Psoas muscle (tissue), 8 donors: ENCODE measurements at places on chromosomes 2 and 18. TPM values are rescaled to one million over a fixed set of nuclear protein-coding genes. Genes with fewer than 3 reads are reported as not detected.

DNA sequence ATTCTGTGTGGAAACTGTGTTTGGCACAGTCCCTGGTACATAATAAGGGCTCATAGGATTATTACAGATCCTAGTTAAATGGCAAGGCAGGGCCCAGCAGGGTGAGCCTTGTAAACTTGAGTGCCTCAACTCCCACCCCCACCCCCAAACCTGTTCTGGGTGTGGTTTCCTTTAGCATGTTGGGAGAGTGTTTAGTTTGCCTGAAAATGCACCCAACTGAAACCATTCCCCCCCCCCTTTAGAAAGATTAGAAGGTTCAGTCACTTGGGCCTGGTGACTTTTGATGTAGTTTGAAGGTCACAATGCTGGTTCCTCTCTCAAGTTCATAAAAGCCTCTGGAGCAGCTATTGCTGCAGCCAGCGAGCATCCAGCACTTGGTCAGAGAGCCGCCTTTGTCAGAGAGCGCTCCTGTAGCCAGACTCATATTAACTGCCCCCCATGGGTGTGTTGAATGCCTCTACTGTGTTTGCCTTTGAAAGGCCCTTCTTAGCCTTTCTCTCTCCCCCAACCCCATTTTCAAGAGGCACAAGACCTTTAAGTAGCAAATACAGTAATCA is 113.7 kb downstream of the SPTBN1 start:
- no peak for DNase-seq
- H3K4me1 ChIP-seq, result peaks cover 51% of the 10 kb centered on the region
- H3K36me3 ChIP-seq, result no peaks in the 10 kb centered on the region

DNA sequence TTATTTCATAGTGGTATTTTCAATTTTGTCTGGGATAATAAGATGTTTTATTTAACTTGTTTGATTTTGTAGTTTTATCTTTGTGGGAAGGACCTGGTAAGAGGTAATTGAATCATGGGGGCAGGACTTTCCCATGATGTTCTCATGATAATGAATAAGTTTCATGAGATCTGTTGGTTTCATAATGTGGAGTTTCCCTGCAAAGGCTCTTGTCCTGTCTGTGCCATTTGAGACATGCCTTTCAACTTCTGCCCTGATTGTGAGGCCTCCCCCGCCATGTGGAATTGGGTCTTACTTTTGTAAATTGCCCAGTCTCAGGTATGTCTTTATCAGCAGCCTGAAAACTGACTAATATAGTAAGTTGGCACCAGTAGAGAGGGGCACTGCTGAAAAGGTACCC is 77.8 kb upstream of the ARHGAP15 start:
- no peaks in the 10 kb centered on the region for H3K4me1 ChIP-seq
- no peak overlapping the region for H3K27ac ChIP-seq
- no peak overlapping the region for H3K4me3 ChIP-seq
- no peaks in the 10 kb centered on the region for H3K27me3 ChIP-seq

GRCh38 chr2:72425996-72426395 is 278.3 kb upstream of the CYP26B1 start:
- H3K27ac ChIP-seq, result no peak overlapping the region
- H3K27me3 ChIP-seq, result no peaks in the 10 kb centered on the region
- H3K36me3 ChIP-seq, result no peaks in the 10 kb centered on the region
- DNase-seq, result no peak
- H3K4me1 ChIP-seq, result no peaks in the 10 kb centered on the region

DNA sequence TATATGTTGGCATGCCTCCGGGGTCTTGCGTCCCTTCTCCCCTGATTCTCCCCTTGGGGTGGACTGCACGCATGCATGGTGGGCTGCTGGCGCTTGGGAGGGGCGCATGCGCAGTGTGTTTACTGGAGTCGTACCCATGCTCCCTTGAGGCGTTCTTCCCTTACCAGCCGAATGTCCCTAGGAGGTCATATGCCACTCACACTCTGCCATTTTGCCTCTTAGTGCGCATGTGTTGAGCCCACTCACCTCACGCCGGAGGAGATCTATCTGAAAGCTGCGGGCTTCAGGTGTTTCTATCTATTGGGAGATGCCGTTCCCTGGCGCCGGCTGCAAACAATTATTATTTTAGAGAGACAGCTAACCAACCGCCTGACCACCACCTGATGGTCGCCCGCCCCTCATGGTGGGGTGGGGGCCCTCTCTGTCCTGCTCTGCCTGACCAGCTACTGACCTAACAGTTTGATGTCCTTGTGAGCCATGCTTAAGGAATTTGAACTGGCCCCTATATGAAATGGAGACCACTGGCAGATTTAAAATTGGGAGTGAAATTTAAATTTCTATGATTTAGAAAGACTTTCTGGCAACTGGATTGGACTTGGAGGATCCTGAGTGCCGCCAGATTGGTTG is 179.6 kb downstream of the RNF144A start:
- no peak overlapping the region for H3K27ac ChIP-seq
- DNase-seq, result no peak
- H3K36me3 ChIP-seq, result no peaks in the 10 kb centered on the region
- H3K27me3 ChIP-seq, result no peaks in the 10 kb centered on the region
- no peak overlapping the region for H3K4me3 ChIP-seq

DNA sequence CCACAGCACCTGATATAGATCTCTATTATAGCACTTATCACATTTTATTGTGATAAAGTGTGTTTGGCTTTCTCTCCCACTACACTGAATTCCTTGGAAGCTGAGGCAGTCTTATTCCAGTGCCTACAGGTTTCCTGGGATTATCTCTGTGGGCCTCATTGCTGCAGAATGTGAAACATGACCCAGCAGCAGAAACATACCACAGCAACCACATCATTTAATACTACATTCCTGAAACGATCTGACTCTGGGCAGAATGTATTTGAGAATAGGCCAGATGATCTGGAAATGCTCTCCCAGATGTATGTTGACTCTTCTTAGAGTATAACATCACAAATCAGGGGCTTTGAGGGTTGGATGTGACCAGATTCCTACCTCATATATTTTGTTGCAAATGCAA is 323.5 kb upstream of the TANK start:
- no peaks in the 10 kb centered on the region for H3K36me3 ChIP-seq
- H3K27me3 ChIP-seq, result no peaks in the 10 kb centered on the region
- no peak overlapping the region for H3K4me3 ChIP-seq
- no peaks in the 10 kb centered on the region for H3K4me1 ChIP-seq
- H3K27ac ChIP-seq, result no peak overlapping the region

- peaks cover 2% of the 10 kb centered on the region for H3K36me3 ChIP-seq
- H3K4me3 ChIP-seq, result no peak overlapping the region
- no peaks in the 10 kb centered on the region for H3K27me3 ChIP-seq
- no peak overlapping the region for H3K27ac ChIP-seq
Observed at GRCh38 chr18:36762074-36762473, 66.7 kb downstream of the TPGS2 start.

DNA sequence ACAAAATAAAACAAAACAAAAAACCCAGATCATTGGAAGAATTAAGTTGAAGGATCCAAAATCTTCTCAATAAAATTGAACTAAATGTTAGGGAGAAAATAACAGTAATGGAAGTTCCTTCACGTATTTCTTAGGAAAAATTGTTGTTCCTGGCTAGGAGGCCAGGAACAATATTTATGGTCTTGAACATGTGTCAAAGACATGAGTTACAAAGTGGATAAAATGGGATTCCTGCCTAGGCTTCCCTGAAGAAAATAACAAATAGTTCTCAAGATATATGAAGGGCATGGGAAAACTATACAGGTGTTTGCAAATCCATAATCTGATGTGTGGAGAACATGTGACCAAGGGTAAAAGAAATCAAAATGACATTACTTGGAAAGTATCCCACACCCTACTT is 67.6 kb upstream of the ITGB6 start:
- peaks cover 22% of the 10 kb centered on the region for H3K4me1 ChIP-seq
- H3K27me3 ChIP-seq, result no peaks in the 10 kb centered on the region
- H3K27ac ChIP-seq, result peak overlapping the region; percentile 93
- H3K4me3 ChIP-seq, result no peak overlapping the region
- H3K36me3 ChIP-seq, result no peaks in the 10 kb centered on the region

DNA sequence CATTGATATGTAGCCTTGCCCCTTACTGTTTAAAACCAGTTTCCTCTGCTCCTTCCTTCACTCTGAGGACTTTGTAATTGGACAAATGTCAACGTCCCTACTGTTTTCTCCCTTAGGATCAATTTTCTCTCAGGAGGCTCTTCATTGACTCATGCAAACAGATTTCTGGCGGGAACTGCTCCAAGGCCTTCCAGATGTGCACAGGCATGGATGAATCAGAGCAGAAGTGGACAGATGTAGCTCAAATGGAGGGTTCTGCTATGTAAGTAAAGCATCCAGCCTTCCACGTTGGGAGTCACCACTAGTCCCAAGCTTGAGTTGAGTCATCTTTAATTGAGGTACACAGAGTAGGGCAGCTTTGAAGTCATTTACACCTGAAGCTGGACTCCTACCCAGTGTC is 34.1 kb upstream of the ZDBF2 start:
- DNase-seq, result no peak
- no peak overlapping the region for H3K27ac ChIP-seq
- no peaks in the 10 kb centered on the region for H3K36me3 ChIP-seq
- H3K4me1 ChIP-seq, result no peaks in the 10 kb centered on the region

GRCh38 chr2:70984576-70985282 is 6.3 kb downstream of the ANKRD53 start:
- no peaks in the 10 kb centered on the region for H3K27me3 ChIP-seq
- H3K4me1 ChIP-seq, result no peaks in the 10 kb centered on the region
- no peak overlapping the region for H3K4me3 ChIP-seq
- peaks cover 43% of the 10 kb centered on the region for H3K36me3 ChIP-seq

DNA sequence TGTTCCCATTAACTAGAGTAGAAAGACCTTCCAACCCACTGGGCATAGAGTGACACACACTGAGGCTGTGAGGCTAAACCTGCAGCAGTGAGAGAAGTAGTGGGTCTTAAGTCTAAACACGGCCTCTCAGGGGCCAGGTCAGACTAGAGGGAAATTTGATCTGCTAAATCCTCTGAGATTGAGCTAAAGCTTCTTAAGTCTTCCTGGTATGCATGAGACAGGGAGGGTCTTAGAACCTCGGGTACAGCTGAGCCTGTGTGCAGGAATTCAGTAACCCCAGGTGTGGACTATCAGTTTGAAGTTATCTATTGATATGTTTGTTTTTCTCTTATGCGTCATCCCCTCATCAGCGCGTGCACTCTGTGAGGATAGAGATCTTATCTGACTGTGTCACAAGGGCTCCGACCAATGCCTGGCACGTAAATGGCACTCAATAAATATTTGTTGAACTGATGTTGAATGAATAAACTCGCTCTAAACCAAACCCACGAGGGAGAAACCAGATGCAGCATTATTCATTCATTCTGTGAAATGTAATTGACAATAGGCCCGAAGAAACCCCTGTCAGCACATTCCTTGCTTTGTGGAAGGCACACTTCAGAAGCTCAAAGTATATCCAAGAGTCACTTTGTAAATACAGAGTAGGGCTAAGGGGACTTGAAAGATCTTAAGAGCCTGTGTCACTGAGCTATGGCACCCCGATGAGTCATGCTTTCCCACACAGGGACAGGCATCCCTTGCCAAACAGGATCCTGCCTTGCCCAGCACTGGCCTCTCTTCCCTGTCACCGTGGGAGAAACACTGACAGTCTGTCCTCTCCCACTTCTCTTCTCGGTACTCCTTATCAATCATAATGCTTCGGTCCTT is 21.7 kb upstream of the RAB10 start:
- H3K4me1 ChIP-seq, result peaks cover 35% of the 10 kb centered on the region
- no peaks in the 10 kb centered on the region for H3K36me3 ChIP-seq
- no peak overlapping the region for H3K4me3 ChIP-seq
- DNase-seq, result peak; percentile 72
- peak overlapping the region; percentile 78 for H3K27ac ChIP-seq

DNA sequence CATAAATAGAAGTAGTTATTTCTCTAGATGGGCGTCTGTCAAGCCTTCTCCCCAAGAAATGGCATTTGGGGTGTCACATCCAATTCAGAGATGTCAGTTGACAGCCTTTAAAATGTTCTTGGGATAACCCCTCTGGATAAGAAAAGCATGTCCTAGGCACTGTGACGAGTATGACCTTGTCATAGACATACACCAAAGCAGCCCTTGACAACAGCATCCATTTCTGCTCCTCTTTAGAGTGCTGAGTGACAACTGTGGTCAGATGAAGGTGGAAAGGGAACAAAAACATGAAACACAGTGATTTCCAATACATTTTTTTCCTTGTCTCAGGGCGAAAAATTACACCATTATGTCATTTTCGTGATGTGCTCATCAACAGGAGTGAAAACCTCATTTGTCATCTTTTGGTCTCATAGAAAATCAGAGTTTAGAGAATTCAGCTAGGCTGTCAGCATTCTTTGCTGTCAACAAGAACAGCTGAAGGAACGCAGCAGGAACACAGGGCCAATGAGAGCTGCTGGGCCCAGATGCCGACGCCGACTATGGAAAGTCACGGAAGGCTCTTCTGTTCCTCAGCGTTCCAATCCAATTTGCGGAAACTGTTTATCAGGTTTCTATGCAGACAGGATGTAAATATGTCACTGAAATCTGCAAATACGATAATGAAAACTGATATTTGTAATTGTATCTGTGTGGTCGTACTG is 193.2 kb downstream of the ICOS start:
- no peak for DNase-seq
- H3K27me3 ChIP-seq, result peaks cover under 1% of the 10 kb centered on the region
- H3K36me3 ChIP-seq, result no peaks in the 10 kb centered on the region
- no peaks in the 10 kb centered on the region for H3K4me1 ChIP-seq
- H3K4me3 ChIP-seq, result no peak overlapping the region

GRCh38 chr2:124668161-124668560 is 643.1 kb downstream of the CNTNAP5 start:
- H3K36me3 ChIP-seq, result no peaks in the 10 kb centered on the region
- H3K27ac ChIP-seq, result no peak overlapping the region
- H3K4me1 ChIP-seq, result no peaks in the 10 kb centered on the region
- no peak overlapping the region for H3K4me3 ChIP-seq
- no peak for DNase-seq
- H3K27me3 ChIP-seq, result no peaks in the 10 kb centered on the region

GRCh38 chr2:218295029-218295428 is 2.7 kb upstream of the TMBIM1 start:
- H3K4me3 ChIP-seq, result no peak overlapping the region
- peaks cover 15% of the 10 kb centered on the region for H3K4me1 ChIP-seq
- H3K27ac ChIP-seq, result no peak overlapping the region
- H3K27me3 ChIP-seq, result no peaks in the 10 kb centered on the region
- H3K36me3 ChIP-seq, result no peaks in the 10 kb centered on the region

DNA sequence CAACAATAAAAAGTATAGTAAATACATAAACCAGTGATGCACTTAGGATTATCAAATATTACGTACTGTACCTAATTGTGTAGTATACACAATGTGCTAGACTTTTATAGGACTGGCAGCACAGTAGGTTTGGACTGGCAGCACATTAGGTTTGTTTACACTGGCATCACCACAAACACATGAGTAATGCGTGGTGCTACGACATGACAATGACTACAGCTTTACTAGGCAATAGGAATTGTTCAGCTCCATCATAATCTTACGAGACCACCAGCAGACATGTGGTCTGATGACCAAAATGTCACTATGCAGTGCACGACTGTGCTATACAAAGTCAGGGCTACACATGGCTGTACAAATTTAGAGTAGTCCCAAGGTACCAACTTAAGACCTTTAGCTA is 2.3 kb downstream of the MBOAT2 start:
- H3K36me3 ChIP-seq, result no peaks in the 10 kb centered on the region
- no peak overlapping the region for H3K4me3 ChIP-seq
- DNase-seq, result no peak
- no peaks in the 10 kb centered on the region for H3K4me1 ChIP-seq
- no peak overlapping the region for H3K27ac ChIP-seq
- no peaks in the 10 kb centered on the region for H3K27me3 ChIP-seq

The LCT gene
- total RNA-seq, result 0.04 TPM

The AKAIN1 gene
- not detected for total RNA-seq

The KYNU gene
- 0.69 TPM for total RNA-seq

The LAMA3 gene
- total RNA-seq, result 1.8 TPM
